ENCODE measurements at places on chromosomes 11 and 22.

DNA sequence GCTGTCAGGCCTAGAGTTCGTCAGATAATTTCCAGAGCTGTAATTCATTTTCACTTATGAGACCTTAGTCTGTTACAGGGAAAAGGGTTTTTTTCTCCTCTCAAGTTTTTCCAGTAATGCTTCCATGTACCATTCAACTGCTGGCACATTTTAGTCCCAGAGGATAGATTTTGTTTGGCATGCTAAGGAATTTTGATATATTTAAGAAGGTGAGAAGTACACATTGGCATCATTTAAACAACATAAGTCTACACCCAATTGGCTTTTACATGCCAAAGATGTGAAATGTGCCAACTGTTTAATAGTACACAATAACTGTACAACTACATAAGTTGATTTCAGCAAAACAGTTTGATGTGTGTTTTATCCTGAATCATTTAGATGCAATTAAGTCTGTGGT is 71.0 kb downstream of the PAX6 start:
- DNase-seq, result no peak

- DNase-seq, result no peak
Measured at GRCh38 chr11:64679846-64680245, 43.2 kb downstream of the NRXN2 start.

GRCh38 chr22:30265823-30266444 is 717 bp downstream of the OSM start:
- no peak for DNase-seq

- no peak for DNase-seq
Measured at GRCh38 chr11:126348806-126349582, 6.5 kb upstream of the ST3GAL4 start.

- peak; percentile 81 for DNase-seq
Measured at GRCh38 chr11:134034496-134035381, 34.1 kb upstream of the JAM3 start.

- DNase-seq, result peak; percentile 60
Measured at GRCh38 chr11:2825889-2826678, 59.5 kb downstream of the CDKN1C start.

DNA sequence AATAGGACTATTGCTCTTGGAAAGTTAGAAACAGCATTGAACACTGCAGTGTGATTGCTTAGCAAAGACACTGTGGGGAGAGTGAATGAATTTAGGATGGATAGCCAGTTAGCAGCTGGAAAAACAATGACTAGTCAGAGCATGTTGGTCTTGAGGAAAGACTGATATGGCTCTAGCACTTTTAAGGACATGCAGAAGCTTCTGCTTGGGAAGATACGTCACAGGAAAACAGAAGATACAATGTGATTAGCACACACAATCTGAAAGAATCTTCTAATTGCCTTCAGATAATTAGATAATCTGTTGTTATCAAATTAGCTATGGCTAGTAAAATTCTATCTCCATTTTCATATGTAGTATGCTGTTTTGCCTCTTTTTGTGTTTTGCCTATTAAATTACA is 530.7 kb upstream of the CHORDC1 start:
- no peak for DNase-seq

DNA sequence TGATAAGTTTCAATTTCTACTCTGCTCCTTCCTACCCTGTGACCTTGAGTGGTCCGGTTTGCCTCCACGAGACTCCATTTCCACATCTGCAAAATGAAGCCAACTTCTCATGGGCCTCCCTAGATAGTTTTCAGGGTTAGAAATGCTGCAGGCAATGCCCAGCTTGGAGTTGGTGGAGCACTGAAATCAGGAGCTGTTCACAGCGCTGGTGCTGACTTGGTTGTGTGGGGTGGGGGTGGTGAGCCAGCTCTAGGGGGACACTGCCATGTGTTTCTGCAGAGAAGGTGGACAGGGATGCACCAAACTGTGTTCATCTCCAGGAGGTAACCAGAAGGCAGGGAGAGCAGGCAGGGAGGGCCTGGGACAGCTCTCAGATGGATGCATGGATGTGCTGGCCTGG is 37.0 kb downstream of the SGSM1 start:
- peak; percentile 21 for DNase-seq

GRCh38 chr11:10920205-10920604 is 62.4 kb upstream of the ZBED5 start:
- no peak for DNase-seq

DNA sequence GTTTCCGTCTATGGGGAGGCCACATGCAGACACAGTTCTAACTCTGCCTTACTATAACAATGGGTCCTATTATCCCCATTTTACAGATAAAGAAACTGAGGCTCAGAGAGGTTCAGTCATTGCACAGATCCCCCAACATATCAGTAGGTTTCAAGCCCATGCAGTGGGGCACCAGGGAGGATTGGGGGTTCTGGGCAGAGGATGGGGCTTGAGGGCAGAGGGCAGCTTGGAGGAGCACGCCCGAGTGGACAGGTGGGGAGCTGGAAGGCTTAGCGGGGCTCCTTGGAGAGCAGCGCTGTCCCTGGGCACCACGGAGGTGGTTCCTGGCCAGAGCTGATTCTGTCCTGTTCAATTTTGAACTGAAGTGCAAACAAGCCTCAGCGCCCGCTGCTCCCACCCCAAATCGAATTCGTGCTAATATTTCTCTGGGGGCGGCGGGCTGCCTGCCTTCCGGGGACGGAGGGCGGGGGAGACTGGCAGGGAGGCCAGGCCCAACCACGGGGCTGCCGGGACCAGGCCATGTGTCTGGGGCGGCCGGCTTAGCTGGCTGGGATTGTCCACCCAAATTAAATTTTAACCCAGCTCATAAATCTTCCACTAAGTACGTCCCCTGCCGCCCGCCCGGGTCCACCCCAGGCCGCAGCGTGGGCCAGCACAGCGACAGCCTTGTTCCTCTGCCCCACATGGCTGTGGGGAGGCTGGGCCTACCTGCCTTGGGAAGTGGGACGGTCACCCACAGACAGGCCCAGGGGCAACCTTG is 49.4 kb downstream of the FLRT1 start:
- DNase-seq, result no peak

DNA sequence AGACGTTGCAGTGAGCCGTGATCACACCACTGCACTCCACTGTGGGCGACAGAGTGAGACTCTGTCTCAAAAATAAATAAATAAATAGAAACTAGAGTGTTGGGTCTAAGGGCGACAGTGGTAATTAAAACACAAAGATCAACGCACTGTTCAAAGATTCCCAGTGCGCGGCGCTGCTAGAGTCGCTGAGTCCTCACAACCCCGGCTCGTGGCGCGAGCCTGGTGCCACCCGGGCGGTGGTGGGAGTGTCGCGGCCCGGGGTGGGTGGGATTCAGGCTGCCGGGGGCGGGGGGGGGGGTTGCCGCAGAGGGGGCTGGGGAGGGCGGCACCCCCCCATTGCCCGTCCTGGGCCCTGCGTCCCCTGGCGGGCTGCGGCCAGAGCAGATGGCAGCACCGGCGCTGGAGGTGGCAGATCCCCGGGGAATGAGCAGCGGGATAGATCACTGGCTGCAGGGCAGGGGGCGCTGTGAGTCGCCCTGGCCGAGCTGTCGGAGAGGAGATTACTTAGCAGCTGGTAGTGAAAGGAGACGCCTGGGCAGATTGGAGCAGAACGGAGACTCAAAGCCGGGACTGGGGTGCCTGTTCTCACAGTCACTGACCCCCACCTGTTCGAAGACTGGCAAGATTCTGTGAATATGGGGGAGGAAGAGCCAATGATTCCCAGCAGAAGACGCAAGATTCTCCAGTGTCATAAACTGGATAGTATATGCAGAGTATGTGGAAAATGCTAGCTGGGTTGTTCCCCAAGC is 30.2 kb upstream of the APOBEC3A start:
- no peak for DNase-seq

DNA sequence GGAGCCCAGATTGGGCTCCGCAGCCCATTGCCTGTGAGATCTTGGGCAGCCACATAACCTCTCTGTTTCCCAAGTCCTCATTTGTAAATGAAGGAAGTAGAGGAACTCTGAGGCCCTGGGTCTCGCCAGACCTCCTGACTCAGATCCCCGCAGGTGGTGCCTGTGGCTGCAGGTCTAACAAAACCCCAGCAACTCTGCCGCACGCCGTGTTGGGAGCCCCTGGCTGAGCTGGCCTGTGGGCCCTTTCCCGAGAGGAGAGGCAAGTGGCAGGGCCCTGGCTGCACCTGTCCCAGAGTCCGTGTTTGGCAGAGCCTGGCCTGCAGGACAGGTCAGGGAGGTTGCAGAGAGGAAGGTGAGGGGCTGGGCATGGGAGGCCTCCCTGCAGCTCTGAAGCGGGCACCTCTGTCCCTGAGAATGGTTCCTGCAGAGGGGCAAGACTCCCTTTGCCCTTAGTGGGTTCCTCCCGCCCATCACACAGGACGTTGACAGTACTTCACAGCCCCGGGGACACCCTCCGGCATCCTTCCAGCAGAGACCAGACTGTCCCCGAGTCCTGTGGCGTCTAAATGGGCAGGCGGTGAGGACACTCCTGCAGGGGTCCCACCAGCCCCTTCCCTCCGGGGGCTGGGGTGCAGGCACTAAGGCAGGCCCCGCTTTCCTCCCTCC is 67.7 kb downstream of the ARHGAP8 start:
- DNase-seq, result no peak

GRCh38 chr11:19511413-19512183 is 201.0 kb upstream of the NAV2 start:
- DNase-seq, result peak; percentile 8

DNA sequence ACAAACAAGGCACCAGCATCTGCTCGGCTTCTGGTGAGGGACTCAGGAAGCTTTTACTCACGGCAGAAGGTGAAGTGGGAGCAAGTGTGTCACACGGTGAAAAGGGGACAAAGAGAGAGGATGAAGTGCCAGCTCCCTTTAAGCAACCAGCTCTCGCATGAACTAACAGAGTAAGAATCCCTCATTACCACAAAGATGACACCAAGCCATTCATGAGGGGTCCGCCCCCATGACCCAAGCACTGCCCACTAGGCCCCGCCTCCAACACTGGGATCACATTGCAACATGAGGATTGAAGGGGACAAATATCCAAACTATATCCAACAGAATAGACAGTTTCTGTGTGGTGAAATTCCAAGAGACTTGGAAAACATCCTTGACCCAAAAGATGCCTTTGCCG is 198.2 kb upstream of the POU2AF2 start:
- DNase-seq, result no peak

- DNase-seq, result no peak
Measured at GRCh38 chr11:115974703-115975102, 470.5 kb upstream of the CADM1 start.

- DNase-seq, result no peak
Measured at GRCh38 chr11:30521297-30522071, 64.7 kb downstream of the MPPED2 start.

- peak; percentile 61 for DNase-seq
Measured at GRCh38 chr11:71563406-71563805, 2.0 kb upstream of the KRTAP5-10 start.

GRCh38 chr11:72238492-72239312 is 5.3 kb downstream of the PHOX2A start:
- no peak for DNase-seq

DNA sequence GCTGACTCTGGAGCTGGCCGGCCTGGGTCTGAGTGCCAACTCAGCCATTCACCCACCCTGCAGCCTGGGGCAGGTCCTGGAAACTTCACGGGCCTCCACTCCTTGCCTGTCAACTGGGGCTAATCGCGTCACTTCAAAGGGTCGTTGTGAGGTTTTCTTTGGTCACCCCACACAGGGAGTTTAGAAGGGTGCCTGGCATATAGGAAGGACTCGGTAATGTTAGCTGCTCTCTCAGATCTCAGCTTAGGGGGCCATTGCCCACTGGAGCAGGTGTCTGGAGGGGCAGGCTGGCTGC is 7.3 kb downstream of the INCENP start:
- DNase-seq, result no peak

- no peak for DNase-seq
Measured at GRCh38 chr11:89477175-89477574, 14.0 kb downstream of the NOX4 start.

DNA sequence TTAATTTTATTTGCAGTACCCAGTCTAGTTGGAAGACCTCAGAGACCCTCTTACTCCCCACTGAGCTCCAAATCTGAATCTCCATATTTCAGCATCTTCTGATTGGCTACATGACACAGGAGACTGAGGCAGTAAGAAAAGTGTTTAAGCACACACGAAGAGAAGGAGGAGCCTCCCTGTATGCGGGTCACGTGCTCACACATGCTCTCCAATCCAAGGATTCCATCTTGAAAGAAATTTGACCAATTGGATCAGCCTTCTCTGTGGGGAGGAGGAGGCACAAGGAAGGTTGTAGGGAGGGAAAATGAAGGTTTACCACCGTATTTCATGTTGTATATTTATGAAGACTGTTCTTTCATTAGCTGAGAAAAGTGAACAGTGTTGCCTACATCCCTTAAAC is 1.2 kb downstream of the OR6T1 start:
- DNase-seq, result no peak

- DNase-seq, result no peak
Measured at GRCh38 chr11:86492370-86493010, 117.8 kb downstream of the CCDC81 start.

DNA sequence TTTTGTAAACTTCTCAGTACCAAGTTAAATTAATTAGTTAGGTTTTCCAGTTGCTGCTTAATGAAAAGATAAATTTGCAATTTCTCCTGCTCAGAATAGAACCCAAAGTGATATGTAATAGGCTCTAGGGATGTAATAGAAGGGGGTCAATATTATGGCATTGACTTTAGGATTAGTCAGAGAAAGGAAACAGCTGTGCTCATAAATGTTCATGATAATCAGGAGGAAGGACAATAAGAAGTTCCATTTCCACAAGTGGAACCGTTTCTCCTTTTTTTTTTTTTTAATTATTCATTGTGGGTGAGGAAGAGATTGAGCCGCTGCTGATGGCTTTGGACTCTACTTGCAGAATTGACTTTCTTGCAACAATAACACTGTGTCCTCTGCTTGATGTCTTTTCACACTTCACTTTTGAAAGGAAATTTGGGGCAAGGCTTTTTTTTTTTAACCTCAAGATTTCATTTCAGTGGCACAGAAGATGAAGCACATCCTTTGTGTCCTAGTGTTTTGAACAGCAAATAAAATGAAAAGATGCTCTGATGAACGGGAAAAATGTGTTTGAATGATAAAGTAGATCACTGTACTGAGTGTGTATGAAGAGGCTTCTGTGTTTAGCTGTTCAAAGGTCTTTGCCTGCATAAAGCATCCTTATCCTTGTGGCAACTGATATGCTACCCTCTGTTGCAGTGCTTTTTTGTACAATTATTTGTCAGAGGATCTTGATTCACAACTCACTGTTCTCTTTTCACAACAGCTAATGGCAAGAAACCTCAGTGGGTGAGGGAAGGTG is 62.4 kb downstream of the GAS2 start:
- DNase-seq, result no peak

DNA sequence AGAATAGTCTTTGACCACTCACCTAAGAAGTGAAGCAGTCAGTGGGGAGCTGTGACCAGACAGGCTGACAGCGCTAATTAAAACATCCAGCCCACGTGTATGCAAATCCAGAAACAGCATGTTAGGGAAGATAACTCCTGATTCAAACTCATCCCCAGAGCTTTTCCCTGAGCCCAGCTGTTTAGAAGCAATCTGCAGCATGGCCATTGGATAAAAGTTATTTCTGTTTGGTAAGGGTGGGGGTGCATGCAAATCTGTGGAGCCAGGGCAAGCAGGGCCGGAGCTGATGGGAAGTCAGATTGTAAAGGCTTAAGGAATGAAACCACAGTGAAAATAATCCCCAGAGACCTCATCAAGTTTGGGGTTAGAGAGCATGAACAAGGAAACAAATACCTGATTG is 247.9 kb upstream of the KIRREL3 start:
- DNase-seq, result no peak

- no peak for DNase-seq
Measured at GRCh38 chr22:34454598-34454997, 534.3 kb upstream of the LARGE1 start.
